LoVo (cell line): ENCODE measurements at places on chromosomes 16 and 17.

GRCh38 chr16:82252582-82252981, 82.6 kb upstream of the MPHOSPH6 start:
- no peak for DNase-seq

DNA sequence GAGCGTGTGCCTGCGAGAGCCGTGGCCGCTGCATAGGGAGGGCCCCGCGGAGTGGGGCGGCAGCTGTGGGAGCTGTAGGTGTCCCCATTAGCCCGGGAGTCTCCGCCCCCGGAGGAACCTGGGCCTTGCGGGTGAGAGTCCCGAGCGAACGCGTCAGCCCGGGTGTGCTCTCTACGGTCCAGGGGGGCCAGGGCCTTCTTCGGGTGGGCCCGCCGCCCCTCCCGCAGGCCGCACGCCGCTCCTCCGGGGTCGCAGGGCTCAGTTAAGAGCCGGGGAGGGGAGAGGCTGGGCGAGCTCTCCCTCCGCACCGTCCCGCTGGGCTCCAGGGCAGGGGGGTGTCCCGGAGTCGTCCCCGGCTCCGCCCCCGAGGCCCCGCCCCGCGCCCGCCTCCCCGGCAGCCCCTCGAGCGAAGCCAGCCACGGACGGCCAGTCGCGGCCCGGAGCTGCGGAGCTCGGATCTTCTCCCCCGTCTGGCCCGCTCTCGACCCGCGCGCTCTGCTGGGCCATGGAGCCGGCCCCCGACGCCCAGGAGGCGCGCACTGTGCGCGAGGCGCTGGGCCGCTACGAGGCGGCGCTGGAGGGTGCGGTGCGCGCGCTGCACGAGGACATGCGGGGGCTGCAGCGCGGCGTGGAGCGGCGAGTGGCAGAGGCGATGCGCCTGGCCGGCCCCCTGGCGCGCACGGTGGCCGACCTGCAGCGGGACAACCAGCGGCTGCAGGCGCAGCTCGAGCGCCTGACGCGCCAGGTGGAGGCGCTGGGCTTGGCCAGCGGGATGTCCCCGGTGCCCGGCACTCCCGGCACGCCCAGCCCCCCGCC, at the start of gene SMTNL2:
TSS of gene SMTNL2 (plus strand) at position 429 of the 816 bp plus-strand sequence. CDS start at position 506, 77 bp downstream.
- DNase-seq: peak; percentile 9

- DNase-seq: no peak
Measured at GRCh38 chr17:28969706-28970393, 18.5 kb upstream of the PHF12 start.

DNA sequence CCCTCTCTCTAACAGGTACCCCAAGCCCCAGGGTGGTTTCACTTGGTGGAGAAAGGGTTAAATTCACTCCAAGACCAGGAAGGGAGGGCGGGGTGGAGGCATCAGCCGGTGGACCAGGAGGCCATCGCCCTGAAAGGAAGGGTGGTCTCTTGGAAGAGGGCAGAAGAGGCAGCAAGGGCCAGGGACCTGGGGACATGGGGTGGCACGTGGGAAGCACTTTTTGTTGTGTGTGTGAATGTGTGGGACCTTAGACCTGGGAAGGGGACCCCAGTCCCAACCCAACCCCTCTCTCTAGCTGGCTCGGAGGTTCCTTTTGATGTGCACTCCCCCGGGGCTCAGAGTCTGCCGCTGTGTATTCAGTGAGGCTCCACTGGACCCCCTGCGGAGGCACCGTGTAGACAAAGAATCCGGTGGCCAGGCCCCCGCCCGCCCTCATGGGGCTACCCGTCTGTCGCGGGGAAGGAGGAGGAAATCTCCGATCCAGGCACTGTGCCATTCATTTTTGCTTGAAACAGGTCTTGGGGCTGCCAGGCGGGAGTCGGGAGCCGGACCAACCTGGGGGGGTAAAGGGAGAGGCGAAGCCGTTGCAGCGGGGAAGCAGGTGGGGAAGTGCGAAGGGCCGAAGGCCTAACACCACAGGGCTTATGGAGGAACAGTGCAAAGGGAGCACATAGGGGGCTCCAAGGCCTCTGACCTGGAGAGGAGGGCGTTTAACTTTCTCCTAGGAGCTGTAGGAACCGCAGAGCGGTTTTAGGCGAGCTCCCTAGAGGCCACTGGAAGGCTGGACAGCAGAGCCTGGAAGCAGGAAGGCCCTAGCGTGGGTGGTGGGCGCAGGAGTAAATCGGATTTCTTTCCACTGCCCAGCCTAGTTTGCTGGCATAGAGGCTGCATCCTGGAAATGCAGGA, 3.2 kb upstream of the WNT3 start:
- no peak for DNase-seq

GRCh38 chr17:63446753-63447470, 806 bp upstream of the CYB561 start:
- DNase-seq: peak; percentile 46

GRCh38 chr17:48636177-48637018, 10.2 kb upstream of the HOXB9 start:
- DNase-seq: no peak

DNA sequence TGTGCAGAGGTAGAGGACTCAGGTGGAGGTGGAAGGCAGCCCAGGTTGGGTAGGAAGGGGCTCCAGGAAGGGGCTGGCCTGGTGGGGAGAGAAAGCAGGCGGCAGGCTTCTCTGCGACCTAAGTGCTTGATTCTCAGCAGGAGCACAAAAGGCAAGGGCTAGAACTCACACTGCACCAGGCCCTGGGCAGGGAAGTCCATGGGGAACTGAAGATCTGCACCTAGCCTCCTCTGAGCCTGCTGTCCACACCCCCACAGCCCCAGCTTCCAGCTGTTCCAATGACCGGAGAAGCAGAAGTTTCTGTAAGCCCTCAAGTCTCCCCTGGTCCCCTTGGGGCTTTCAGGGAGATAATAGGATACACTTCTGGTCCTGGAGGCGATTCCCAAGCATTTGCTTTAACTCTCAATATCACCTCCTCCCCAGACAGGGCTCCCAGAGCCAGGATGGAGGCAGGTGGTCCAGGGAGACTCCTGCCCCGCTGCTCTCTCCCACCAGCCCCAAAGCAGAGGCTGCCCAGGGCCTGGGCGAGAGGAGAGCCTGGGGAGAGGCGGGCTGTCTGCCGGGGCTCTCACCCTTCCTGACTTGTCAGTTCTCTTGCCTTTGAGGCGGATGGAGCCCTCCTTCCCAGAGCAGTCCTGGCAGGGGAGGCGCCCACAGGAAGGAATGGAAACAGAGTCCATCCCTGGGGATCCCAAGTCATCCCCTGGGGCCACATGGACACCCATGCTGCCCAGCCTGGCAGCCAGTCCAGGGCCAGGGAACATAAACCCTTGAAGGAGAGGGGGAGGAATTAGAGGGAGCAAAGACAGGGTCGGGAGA, 126.0 kb downstream of the RBFOX3 start:
- DNase-seq: no peak

DNA sequence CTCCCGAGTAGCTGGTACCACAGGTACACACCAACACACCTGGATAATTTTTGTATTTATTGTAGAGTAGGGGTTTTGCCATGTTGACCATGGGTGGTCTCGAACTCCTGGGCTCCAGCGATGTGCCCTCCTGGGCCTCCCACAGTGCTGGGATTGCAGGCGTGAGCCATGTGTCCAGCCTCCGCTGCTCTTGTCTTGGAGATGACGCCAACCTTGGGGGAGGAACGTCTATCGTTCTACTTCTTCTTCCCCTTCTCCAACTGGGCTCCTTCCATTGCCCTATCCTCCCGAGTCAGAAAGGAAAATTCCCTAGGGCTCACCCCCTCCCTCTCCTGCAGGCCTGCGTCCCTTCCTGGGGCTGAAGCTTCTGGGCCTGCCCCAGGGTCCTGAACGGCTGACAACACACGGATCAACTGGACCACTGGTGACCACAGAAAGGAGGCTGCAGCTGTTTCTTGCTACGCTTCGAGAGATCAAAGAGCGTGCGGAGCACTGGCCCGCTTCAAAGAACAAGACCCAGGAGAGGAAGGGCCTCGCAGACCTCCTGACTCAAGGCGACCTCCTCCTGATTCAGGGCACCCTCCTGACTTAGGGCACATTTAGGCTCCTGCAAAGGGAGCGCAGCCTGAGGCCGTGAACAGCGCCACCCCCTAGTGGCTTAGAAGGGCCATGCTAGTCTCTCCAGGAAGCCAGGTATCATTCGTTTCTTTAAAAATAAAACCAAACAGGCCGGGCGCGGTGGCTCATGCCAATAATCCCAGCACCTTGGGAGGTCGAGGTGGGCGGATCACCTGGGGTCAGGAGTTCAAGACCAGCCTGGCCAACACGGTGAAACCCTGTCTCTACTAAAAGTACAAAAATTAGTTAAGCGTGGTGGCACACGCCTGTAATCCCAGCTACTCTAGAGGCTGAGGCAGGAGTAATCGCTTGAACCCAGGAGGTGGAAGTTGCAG, 48.5 kb upstream of the HELZ start:
- DNase-seq: peak; percentile 39

DNA sequence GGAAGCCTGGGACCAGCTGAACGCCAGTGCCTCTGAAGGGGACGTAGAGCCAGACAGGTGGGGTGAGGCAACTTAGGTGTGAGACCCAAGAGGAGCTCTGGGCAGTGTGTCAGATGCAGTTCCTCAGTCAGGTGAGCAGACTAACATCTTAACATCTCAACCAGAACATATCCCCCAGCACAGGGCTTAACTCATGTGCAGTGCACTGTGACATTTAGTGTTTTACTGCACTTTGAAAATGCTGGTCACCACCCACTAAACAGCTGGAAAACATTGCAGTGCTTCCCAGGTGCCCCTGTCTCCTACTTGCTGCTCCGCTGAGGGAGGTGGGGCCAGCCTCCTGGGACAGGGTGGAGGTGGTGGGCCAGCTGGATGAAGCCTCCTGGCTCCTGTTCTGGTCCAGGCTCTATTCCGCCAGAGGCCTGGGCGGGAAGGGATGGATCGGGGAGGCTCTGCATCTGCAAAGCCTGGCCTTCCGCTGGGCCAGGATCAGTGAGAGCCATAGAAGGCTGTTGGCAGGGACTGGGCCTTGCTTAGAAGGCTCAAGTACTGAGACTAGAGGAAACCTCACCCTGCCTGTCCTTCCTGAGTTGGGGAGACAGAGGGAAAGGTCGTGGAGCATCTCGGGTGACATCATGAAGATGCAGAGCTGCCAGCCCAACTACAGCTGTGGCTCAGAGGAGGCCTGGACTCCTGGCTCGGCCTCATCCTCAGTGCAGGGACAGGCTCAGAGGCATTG, 7.9 kb upstream of the MRC2 start:
- DNase-seq: no peak

GRCh38 chr16:67516296-67517154, 12.1 kb upstream of the RIPOR1 start:
- no peak for DNase-seq

DNA sequence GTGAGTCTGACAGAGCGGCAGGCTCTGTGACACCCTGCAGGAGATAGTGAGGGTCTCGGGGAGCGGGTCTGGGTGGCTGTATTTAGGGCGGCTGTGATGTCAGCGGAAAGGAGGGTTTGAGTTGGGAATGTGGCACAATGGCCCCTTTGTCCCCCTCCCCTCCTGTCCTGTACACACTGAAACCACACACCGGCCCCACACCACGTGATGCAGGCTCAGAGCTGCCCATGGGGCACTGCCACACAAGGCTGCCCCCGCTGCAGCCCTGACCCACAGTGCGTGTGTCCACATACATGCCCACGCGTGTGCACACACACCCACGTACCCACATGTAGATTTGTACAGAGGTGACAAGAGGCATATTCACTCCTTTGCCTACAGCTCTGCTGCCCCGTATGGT, 15.3 kb downstream of the SGCA start:
- DNase-seq: no peak
